Activated CD4-positive, alpha-beta T cell treated with anti-CD3 and anti-CD28 coated beads, Interleukin-2, amount 10 ng/mL, durations not matched to agents 24 days and 14 days (primary cell): ENCODE measurements at places on chromosomes 11 and 22. TPM values are rescaled to one million over a fixed set of nuclear protein-coding genes. Genes with fewer than 3 reads are reported as not detected.

MS4A12 gene
- not detected in 2 replicates for total RNA-seq

DNA sequence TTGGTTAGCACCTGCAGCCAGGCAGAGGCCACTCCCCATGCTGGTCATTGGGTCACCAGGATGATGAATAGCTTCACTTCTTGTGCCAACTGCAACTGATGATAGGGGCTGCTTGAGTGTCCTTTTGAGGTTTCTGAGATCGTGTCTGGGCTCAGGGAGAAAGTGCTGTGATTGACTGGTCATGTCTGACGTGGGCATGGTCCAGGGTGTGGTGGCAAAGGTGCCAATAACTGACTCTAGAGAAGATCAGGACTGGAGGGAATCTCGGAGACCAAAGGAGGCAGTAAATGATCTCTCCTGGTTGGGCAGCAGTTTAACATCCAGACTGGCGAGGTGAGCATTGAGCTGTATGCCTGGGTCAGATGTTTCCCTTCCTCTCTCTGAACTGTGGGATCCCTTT, 10.0 kb upstream of the SLC22A6 start:
- no peak for DNase-seq

- DNase-seq = no peak
These were observed 15.8 kb downstream of the ATG16L2 start for GRCh38 chr11:72829884-72830533.

CARNS1 gene
- total RNA-seq = 0.77 and 0.83 TPM in 2 replicates

LDHAL6A gene
- not detected in 2 replicates for total RNA-seq

DNA sequence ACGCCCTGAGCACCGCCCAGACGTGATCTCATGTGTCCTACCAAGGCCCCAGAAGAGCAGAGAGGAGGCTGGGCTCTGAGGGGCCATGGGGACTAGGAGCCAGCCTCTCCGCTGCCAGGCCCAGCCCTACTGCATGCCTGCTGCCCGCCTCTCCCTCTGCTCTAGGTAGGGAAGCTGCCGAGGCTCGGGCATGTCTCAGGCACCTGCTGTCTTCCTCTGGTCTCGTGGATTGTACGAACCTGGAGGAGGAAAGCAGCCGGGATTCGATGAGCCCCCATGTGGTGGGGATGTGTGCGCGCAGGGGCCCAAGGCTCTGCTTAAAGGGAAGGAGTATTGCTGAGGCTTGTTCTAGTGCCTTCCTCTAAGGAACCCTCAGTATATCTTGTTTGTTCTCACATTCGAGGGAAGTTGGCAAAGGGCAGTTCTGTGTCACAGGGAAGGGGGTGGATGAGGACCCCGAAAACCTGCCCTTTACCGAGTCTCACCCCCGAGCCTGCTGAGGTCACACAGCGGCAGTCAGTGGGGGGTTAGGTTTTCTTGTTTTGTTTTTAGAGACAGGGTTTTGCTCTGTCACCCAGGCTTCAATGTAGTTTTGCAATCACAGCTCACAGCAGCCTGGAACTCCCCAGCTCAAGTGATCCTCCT, 21.2 kb downstream of the DAGLA start:
- DNase-seq = no peak

DNA sequence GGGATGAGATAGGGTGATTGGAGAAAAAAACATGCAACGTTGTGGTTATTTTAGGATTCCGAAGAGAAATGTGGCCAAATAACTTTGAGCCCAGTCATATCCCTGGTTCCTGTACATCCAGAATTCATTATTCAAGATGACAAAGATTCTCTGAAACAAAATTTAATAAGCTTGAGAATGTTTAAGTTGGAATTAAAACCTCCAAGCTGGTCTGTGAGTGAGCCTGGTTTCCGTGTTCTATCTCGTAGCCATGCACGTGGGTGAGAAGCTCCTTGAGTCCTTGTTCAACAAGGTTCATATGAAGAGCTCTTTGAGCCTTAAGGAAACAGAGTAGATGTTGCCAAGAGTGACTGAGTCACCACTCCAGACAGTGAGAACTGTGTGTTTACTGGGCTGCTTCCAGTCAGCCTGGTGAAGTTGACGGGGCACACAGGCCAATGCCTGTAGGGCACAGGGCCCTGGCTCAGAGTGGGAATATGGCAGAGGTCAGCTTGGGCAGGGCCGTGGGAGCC, 206.5 kb downstream of the NAV2 start:
- no peak for DNase-seq

- no peak for DNase-seq
These were observed 22.9 kb upstream of the A4GALT start for GRCh38 chr22:42743501-42743991.

DNA sequence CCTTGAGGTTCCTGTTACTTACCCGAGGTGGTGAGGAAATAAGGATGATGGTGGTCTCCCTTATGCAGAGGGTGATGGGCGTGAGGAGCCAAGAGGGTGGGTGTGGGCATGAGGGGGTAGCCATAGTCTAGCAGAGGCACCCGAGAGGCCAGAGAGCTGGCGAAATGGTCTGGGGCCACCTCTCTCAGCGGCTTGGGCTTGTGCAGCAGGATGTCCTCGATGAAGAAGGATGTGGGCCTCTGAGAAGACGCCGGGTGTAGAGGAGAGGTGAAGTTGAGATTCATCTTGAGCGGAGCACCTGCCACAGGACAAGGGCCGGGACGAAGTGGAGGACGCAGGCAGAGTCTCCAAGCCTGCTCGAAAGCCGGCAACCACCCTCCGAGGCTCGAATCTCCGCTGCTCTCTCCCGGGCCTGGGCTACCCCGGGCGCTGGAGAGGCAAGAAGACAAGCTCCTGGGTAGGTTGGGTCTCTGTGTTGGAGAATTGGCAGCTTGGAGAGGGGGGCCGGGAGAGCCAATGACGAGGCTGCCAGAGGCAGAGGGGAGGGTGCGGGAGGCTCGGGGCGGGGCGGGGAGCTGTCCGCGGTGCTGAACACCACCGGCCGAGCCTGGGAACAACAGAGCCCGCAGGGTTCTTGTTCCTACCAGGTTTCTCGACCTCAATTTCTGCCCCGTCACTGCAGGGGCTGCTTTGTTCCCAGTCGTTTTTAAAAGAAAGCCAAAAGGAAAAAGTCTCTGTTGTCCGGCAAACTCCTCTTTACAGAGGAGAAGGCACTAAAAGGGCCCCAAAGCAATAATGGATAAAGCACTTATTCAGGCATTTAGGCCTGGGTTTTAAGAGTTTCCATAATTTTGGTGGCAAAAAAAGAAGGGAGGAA, at the start of gene BSX:
TSS of gene BSX (minus strand) at position 447 of the 877 bp plus-strand sequence. CDS start at position 284, 163 bp downstream.
- DNase-seq = peak; percentile 87

RTN3 gene
- total RNA-seq = 51.3 and 54.2 TPM in 2 replicates

CRYBA4 gene
- not detected in 2 replicates for total RNA-seq

SCARF2 gene
- total RNA-seq = 0.16 and 0.33 TPM in 2 replicates
